ENCODE measurements at places on chromosomes 5 and 9. TPM values are rescaled to one million over a fixed set of nuclear protein-coding genes. Genes with fewer than 3 reads are reported as not detected.

The TNC gene
- total RNA-seq, result 39.9 TPM

The BAAT gene
- under 0.01 TPM for total RNA-seq

The CEL gene
- total RNA-seq, result 0.41 TPM

The RFESD gene
- total RNA-seq, result 1.2 TPM

DNA sequence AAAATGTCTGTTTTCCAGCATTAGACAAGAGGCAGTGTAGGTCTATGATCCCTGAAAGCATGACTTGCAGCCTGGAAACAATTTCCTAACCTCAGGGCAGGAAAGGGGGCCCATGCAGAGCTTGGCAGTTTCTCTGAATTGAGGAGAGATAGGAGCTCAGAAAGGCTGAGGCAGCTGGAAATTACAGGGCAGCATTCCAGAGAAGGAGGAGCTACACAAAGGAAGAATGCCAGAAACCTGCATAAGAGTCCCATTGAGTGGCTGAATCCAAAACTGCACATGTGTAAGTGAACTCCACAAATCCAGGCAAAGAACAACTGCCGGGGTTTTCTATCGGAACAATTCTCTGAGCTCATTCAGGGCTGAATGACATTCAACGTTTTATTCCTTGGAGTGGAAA, 346.8 kb downstream of the PIK3R1 start:
- DNase-seq, result peak; percentile 10

DNA sequence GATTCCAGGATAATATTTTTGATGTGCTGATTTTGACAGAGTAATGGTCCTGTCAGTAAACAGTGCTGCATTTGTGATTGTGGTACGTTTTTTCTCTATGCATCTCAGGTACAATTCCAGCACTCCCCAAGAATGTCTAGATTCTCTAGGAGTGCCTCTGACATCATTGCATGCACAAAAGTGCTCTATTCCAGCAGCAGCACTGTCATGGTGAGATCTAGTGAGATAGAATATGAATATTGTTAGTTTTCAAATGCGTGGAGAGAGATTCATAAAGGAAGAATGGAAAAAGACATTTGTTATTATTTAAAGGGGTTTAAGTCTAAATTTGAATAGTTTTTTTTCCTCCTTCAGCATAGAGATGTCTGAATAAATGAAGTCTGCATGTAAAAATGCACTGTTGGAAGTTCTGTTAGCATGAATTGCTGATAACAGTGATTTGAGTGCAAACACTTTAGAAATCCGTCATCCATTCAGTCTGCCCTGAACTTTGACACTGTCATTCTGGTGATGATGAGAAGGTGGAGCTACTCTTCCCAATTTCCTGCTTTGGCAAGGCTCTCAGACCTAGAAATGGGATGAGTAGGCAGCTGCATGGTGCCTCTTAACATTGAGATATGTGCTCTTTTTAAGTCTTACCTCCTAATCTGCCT, 84.6 kb downstream of the GAPVD1 start:
- DNase-seq, result no peak

Data from frontal cortex (tissue), 4 donors.